ENCODE measurements at places on chromosomes 6 and 20.

DNA sequence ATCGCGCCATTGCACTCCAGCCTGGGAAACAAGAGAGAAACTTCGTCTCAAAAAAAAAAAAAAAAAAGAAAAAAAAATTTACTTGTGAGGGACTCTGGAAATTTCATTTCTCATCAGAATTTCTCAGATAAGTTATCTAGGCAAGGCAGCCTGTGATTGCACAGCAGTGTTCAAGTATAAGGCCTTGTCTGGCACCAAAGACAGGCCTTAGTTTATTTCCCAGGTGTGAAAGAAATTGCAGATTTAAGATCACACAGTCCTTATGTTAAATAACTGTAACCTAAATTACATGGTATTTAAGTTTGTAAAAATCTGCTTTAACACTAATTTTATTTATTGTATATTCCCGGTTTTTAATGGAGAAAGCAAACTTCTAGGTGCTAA lies 34.8 kb downstream of the HFE start:
- no peak for DNase-seq

- peak; percentile 79 for DNase-seq
Measured at GRCh38 chr6:145813285-145814034, 1.1 kb downstream of the FBXO30 start.

DNA sequence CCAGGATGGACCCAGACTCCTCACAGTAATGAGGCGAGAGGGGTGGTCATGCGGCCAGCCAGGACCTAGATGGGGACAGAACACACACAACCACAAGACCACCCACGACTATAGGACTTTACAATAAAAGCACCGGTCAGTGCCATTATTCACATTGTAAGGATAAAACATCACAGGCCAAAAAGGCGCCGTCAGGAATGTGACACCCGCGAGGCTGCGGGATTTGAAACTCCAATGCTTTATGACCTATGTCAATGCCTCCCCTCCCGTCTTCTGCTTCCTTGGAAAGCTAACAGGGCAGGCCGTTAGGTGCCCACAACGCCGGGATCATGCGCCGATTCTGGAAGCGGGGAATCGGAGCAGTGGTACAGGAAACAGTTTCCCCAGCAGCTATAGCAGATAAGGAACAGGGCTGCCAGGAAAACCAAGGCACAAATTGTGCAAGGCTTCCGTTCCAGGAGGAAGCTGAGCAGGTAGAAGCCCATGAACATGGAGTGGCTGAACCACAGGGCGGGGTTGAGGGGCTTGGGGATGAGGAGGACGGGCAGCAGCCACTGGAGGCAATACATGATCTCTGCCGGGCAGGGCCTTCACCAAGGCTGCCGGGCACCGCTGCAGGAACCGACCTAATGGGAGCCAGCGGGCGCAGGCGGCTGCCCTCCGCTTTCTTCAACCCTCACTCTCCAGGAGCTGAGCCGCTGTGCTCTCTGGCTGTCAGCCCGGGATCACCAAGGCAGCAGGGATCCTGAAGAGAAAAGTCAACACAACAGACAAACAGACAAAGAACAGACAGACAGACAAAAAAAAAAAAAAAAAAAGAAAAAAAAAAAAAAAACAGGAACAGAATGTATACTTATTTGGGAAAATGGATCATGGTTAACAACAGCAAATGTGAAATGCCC lies 2.2 kb upstream of the NNAT start:
- DNase-seq, result no peak

GRCh38 chr6:20399518-20399917 lies 2.2 kb upstream of the E2F3 start:
- DNase-seq, result no peak

DNA sequence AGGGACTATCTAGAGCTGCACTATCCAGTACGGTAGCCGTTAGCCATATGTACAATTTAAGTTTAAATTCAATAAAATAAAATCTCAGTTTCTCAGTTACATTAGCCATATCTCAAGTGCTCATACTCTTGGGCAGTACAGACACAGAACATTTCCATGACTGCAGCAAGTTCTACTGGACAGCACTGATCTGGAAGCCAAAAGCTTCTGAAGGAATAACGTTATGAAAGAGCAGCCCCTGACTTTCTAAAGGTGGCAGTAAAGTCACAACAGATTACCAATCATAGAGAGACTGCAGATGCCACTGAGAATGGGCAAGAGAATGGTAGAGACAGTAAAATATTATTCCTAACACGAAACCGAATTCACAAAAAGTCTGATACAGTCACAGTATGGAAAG lies 36.8 kb downstream of the NDRG3 start:
- DNase-seq, result no peak

DNA sequence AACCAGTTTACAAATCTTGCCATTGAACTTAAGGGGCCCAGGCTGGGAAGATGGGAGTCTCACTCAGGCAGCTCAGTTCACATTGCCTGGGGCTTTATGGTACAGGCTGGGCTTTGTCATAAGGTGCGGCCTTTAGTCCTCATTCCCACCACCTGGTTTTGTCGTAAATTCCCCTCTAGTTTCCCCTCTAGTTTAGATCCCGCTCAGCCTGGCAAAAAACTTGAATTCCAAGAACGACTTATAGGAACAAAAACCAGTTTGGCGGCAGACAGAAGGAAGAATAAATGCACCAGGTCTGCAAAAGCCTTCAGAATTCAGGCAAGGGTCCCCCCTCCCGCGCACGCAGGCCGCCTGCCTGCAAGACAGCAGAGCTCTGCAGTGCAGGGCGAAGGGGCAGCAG lies 4.1 kb downstream of the BMP7 start:
- DNase-seq, result no peak

- DNase-seq, result no peak
Measured at GRCh38 chr6:26016963-26017631, 54.5 kb downstream of the TRIM38 start.

- DNase-seq, result peak; percentile 22
Measured at GRCh38 chr6:1316489-1316971, 4.6 kb downstream of the FOXQ1 start.

- no peak for DNase-seq
Measured at GRCh38 chr6:119308991-119309657, 40.4 kb downstream of the MAN1A1 start.

GRCh38 chr6:76697585-76697984 lies 625.1 kb upstream of the IMPG1 start:
- peak; percentile 42 for DNase-seq

DNA sequence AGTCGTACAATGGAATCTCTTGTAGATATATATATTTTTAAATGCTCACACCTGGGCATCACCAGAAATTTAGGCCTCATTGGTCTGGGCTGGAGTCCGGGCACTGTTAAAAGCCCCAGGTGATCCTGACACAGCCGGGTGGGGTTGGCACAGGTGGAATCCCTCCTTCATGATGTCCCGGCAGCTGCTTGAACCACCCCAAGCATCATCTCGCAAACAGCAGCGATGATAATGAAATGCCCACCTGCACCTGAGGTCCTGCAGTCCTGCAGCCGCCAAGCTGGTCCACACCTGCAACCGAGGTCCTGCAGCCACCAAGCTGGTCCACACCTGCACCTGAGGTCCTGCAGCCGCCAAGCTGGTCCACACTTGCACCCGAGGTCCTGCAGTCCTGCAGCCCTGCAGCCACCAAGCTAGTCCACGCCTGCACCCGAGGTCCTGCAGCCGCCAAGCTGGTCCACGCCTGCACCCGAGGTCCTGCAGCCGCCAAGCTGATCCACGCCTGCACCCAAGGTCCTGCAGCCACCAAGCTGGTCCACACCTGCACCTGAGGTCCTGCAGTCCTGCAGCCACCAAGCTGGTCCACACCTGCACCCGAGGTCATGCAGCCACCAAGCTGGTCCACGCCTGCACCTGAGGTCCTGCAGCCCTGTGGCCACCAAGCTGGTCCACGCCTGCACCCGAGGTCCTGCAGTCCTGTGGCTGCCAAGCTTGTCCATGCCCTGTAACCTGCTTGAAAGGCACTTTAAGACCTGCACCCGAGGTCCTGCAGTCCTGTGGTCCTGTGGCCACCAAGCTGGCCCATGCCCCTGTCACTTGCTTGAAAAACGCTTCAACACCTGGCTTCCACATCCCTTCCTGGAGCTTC lies 261.2 kb downstream of the DLL1 start:
- no peak for DNase-seq

- DNase-seq, result no peak
Measured at GRCh38 chr6:113425977-113426660, 431.0 kb upstream of the MARCKS start.

DNA sequence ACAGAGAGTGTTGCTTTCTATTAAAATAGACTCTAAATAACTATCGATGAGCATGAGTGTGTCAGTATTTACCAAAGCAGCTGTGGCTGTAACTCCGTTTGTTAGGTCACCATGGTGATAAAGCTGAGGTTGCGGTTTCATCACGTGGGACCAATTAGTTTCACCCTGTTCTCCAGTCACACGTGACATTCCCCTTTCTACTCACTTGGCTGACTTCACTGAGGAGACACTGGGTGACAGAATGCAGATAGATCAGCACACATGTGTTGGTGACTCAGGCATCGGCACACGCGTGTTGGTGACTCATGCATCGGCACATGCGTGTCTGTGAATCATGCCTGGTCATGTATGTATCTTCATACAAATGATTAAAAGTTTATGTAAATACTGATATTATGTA lies 285.4 kb downstream of the THBS2 start:
- peak; percentile 78 for DNase-seq
